ENCODE measurements at places on chromosomes 13 and 19. TPM values are rescaled to one million over a fixed set of nuclear protein-coding genes. Genes with fewer than 3 reads are reported as not detected.

Gene ADGRE1
- not detected for total RNA-seq

Gene VAV1
- under 0.01 TPM for total RNA-seq

Gene ATP8B3
- total RNA-seq: 0.52 TPM

Gene MUC16
- not detected for total RNA-seq

Gene TMIGD2
- total RNA-seq: not detected

Gene CCDC169
- total RNA-seq: 0.43 TPM

Gene FCER2
- total RNA-seq: not detected

Gene TYROBP
- not detected for total RNA-seq

Gene FBXL12
- 7.1 TPM for total RNA-seq

Gene USHBP1
- total RNA-seq: 37.3 TPM

Gene RPL21
- total RNA-seq: 955 TPM

Gene KLK12
- total RNA-seq: not detected

Gene SELENOV
- not detected for total RNA-seq

Gene ICAM4
- total RNA-seq: 0.11 TPM

Gene ZNF358
- total RNA-seq: 11.2 TPM

Gene CACNG7
- total RNA-seq: not detected

Gene CCDC97
- 6.2 TPM for total RNA-seq

Gene SULT2B1
- not detected for total RNA-seq

Gene FXYD7
- not detected for total RNA-seq

Gene LRCH1
- total RNA-seq: 14.8 TPM

Gene IL11
- not detected for total RNA-seq

Gene BCKDHA
- 43.1 TPM for total RNA-seq

Gene C3
- 0.33 TPM for total RNA-seq

Gene CTXN1
- total RNA-seq: 0.33 TPM

Gene CEACAM16
- not detected for total RNA-seq

Gene C19orf85
- total RNA-seq: not detected

Gene LAIR2
- not detected for total RNA-seq

Gene SHFL
- 17.7 TPM for total RNA-seq

Gene PRSS57
- total RNA-seq: not detected

Gene ZC3H4
- 7.7 TPM for total RNA-seq

Gene ZFP82
- total RNA-seq: 7.3 TPM

Gene CYP4F22
- not detected for total RNA-seq

Gene ZNF439
- total RNA-seq: 0.11 TPM

Gene NDUFA7
- total RNA-seq: 20.8 TPM

Gene LSM14A
- total RNA-seq: 138 TPM

Gene IL12RB1
- total RNA-seq: 0.26 TPM

Gene CILP2
- not detected for total RNA-seq

Gene KEAP1
- 78.9 TPM for total RNA-seq

Gene NLRP8
- total RNA-seq: not detected

Gene FFAR2
- total RNA-seq: not detected

Gene GNA15
- total RNA-seq: 0.09 TPM

Gene ZNF805
- 29.7 TPM for total RNA-seq

Gene SHISA7
- total RNA-seq: not detected

Gene LHB
- 0.17 TPM for total RNA-seq

Gene CCDC8
- total RNA-seq: 0.22 TPM

Gene MEDAG
- 66.5 TPM for total RNA-seq

Measured in dermis lymphatic vessel endothelial cell (primary cell).